Activated T-helper 1 cell treated with anti-CD3 and anti-CD28 coated beads, Interleukin-2, amount 50 U/mL, for 16 hours (primary cell): ENCODE measurements at places on chromosomes 16 and 17.
A peak's percentile ranks its signal among the peaks of the same experiment; 100 is the strongest.

- DNase-seq: no peak
These were observed 350.6 kb upstream of the MAF start for GRCh38 chr16:79950932-79951719.

DNA sequence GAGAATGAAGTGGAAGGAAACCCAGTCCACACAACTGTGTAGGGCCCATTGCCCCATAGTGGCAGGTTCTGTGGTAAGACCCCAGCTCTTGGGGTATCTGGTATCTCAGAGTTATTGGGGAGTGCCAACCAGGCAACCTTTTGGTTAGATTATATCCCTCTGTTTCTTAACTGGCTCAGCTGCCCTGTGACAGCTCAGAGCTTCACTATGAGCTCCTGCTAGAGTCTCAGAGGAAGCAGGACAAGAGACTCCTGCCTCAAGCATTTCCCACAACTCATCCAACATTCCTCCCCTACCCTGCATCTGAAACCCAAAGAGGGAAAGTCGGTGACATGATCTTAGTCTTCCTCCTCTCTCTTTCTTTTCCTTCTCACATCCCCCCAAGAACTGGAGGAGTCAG is 292.3 kb downstream of the SHISA9 start:
- DNase-seq: no peak

DNA sequence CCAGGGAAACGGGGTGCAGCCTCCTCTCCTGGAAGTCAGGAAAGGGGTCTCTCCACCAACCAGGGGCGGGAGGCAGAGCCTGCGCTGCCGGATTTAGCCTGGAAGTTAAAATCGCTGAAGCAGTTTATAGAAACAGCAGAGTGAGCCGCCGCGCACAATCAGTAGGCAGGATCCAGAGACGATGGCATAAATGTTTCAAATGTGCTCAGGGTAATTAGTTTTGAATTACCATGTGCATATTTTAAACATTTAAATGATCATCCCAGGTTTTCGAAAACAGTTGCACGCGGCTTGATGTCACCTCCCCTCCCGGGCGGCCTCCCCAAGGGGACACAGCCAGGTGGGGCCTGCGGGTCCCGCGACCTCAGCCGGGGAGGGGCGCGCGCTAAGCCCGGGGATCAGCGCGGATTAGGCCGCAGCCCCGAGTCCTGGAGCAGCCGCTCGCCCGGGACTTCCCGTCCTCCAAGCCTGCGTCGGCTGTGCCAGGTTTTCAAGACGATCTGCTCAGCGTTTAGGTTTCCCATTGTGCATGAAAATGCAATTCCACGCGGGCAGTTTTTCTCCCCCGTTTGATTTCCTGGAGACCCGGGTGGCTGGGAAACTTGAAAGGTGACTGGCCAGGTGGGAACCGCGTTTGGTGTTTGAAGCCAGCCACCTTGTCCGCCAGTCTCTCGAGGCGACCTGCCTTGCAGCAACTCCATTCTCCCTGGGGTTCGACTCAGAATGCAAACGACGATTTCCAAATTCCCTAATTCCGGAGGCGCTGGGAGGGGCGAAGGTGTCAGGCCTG is 78.3 kb downstream of the RPA1 start:
- no peak for DNase-seq

DNA sequence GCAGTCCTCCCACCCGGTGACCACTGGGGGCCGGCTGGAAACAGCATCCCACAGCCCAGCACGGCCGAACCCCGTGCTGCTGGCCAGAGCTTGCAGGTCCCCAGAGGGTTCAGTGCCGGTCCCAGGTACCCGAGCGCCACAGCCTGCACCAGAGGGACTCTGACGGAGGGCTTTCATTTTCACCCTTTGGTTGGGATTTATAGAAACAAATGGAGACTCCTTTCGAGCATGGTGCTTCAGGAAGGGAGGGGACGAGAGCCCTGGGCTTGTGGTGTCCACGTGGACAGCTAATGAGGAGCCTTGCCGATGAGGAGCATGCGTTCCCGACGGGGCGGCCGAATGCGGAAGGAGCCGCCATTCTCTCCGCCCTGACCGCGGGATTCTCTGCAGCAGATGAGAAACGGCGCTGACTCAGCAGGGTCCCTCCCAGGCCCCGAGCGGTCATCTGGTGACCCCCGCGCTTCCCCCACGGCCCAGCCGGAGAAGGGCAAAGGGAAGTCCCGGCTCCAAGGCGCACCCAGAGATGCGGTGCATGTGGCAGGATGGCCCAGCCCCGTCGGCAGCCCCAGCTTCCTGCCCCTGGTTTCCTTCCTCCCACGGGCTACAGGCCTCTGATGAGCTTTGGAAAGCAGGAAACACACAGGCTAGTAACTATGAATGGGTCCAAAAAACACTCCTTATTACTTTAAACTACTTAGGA is 9.8 kb downstream of the SLC38A10 start:
- DNase-seq: peak; percentile 30

- no peak for DNase-seq
These were observed 19.4 kb upstream of the ENGASE start for GRCh38 chr17:79055197-79055596.

- DNase-seq: no peak
These were observed 10.4 kb upstream of the METTL22 start for GRCh38 chr16:8611122-8611521.

GRCh38 chr17:10674704-10675103 is 17.6 kb upstream of the MYH3 start:
- no peak for DNase-seq

GRCh38 chr17:76235883-76236282 is 4.4 kb downstream of the RNF157 start:
- DNase-seq: no peak

DNA sequence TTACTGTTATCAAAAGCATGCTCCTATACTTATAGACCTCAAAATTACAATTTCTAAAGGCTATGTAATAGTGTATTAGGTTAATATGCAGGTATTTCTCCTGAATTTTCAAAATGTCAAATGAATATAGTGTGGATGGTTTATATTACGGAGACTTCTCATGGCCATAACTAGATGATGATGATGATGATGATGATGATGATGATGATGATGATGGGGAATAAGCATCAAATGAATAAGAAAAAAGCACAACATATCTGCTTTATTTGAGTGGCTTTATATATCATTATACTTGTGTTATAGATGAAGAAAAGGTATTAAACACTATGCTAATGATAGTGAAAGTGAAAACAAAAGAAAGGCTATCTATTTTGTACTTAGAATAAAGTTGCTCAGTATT is 53.9 kb downstream of the CDC27 start:
- no peak for DNase-seq

DNA sequence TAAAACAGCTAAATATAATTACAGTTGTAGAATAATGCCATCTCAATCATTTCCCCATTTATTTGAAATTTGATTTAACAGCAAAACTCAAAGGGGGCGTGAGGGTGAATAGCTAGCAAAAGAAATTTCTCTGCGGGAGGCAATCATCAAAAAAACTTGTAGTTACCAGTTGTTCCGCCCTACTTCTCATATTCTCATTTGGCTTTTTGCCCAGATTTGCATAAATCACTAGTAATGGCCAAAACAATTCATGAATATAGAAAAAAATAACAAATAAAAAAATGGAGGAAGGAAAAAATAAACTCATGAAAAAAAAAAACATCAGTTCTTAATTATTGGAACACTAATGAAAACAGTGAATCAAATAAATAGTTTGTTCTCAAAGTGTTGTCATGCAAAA is 722.6 kb upstream of the KIF2B start:
- no peak for DNase-seq

DNA sequence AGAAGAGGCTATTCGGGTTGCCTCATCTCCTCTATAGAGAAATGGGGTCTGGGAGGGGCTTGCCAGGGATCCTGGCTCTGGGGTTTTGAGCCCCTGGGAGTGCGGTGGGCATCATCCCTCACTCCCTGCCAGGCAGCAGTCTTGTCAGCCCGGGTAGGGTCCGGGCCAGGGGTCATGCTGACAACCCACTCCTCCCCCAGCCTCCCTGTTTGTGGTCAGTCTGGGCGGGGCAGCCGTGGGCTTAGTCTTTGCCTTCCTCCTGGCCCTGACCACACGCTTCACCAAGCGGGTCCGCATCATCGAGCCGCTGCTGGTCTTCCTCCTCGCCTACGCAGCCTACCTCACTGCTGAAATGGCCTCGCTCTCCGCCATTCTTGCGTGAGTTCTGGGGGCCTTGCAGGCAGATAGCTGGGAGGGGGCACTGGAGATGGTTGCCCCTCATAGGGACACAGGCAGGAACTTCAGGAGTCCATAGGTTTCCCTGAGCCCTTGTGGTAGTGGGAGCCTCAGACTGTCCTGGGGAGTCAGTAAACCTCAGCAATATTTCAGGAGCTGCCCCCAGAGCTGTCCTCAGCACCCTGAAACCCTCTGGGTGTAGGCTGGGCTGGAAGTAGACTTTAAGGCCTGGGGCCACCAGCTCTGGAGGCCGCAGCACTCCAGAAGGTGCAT is 6.9 kb downstream of the SLC9A5 start:
- DNase-seq: no peak

GRCh38 chr17:62910277-62910676 is 55.8 kb upstream of the TANC2 start:
- DNase-seq: no peak

- no peak for DNase-seq
These were observed 73.5 kb downstream of the TEX14 start for GRCh38 chr17:58618336-58618735.

DNA sequence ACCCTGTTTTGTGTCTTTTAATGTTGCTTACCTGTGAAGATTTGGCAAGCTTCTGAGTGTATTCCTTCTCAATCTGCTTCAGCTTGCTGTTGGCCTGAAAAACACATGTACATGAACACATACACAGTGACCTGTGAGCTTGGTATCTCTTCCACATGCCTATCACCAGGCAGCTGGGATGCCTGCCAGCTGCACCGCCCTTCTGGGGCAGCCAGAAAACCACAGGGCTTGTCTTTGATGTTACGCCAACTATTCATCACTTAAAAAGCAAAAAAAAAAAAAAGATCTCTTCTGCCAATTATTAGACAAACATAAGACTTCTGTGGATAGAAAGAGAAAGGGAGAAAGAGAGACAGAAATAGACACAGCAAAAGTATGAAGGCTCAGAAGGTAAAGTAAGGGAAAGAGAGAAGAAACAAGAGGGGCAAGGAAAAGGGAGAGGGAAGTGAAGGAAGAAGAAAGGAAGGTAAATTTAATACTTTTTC is 189.2 kb upstream of the AXIN2 start:
- DNase-seq: no peak

DNA sequence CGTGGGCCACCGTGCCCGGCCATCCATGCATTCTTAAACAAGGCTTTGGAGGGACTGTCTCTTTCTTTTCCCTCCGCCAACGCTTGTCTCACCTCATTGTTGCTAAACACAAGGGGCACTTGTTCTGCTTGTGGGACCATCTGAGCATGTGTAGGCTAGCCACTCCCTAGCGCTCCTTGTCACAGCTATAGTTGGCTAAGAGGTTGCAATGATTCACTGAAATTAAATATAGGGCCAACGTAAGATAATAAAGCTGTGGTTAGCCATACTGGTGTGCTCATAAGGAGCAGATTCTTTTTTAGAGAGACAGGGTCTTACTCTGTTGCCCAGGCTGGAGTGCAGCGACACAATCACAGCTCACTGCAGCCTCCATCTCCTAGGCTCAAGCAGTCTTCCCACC is 41.2 kb downstream of the KIAA0513 start:
- DNase-seq: no peak

DNA sequence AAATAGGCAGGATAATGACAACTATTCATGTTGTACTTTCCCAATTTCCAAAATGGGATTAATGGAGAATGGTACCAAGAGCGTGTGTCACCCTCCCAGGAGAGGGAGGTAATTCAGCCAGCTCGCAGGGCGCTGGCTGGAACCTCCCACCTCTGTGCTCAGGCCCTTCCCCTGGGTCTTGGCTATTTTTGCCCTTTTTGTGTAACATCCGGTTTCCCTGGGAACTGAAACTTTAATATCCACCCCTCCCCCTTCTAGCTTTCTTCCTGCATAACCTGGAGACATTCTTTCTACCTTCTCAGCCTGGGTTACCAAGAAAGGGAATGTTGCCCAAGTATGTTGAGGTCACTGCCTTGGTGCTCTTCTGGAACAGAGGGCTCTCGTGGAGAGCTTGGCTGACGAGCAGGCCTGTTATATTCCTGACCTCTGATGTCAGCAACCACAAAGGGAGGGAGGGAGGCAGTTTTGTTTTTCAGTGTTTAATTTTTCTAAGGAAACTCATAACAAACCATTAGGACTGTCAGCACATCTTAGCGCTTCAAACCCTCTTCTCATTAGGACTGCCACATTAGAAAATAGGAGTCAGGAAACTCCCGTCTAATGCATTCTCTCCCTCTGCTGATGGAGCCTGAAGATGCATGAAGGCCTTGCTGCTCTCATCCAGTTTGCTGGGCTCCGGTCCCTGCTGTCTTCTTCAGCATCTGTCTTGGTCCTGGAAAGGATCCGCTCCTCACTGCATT is 25.6 kb downstream of the ITGB3 start:
- no peak for DNase-seq

DNA sequence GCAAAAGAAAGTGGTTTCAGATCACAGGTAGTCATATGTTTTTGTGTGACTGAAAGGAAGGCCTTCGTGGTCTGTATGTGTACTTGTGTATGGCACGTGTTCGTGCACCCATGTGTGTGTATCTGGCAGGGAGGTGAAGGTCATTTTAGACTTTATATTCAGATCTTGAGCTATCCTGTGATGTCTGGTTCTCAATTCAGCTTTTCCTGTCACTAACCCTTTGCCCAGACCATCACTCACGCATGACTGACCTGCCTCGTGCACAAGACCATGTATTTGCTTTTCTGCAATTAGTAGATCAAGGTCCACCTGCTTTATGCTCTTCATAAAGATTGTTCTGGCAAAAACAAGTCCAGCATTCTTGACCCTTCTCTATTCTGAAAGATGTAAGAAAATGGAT is 139.7 kb upstream of the MAF start:
- DNase-seq: no peak

GRCh38 chr17:82754297-82755208 is 2.7 kb downstream of the TBCD start:
- DNase-seq: no peak

GRCh38 chr16:1028524-1029258 is 43.9 kb upstream of the SSTR5 start:
- no peak for DNase-seq

GRCh38 chr17:43673516-43674323 is 12.0 kb upstream of the MEOX1 start:
- DNase-seq: peak; percentile 60

- DNase-seq: no peak
These were observed 9.5 kb downstream of the NLRC5 start for GRCh38 chr16:56998861-56999260.
